ENCODE measurements at places on chromosomes 4 and X.

GRCh38 chr4:44221407-44221806, 227.2 kb downstream of the KCTD8 start:
- H3K4me1 ChIP-seq, result no peaks in the 10 kb centered on the region
- no peak for DNase-seq
- H3K4me3 ChIP-seq, result no peak overlapping the region
- H3K27ac ChIP-seq, result no peak overlapping the region
- no peaks in the 10 kb centered on the region for H3K36me3 ChIP-seq

- H3K4me3 ChIP-seq, result peak overlapping the region; percentile 1
- no peaks in the 10 kb centered on the region for H3K36me3 ChIP-seq
- H3K4me1 ChIP-seq, result peaks cover 44% of the 10 kb centered on the region
- H3K27me3 ChIP-seq, result no peaks in the 10 kb centered on the region
- peak overlapping the region; percentile 55 for H3K27ac ChIP-seq
- DNase-seq, result no peak
These were observed 6.2 kb upstream of the IQSEC2 start for GRCh38 chrX:53287493-53288138.

GRCh38 chrX:6021316-6022091, 207.2 kb downstream of the NLGN4X start:
- no peak for DNase-seq

GRCh38 chr4:98887145-98887544, 41.8 kb downstream of the EIF4E start:
- no peak overlapping the region for H3K27ac ChIP-seq
- H3K4me1 ChIP-seq, result peaks cover 13% of the 10 kb centered on the region
- no peak for DNase-seq

DNA sequence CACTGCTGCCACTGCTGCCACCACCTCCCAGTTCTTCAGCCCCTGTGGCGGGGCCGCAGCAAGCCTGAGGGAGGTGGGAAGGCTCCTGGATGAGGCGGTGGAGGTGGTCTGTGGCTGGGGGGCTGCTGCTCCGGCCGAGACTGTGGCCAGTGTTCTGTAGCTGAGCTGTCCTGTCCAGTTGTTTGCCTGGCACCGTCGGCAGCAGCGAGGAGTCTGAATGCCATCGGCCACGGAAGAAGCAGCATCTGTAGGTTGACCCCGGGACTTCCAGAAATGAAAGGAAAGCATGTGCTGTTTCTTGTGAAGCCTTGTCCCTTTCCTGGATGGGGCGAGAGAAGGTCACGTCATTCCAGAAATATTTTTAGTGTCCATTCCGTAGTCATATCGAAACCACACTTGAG, 3.3 kb downstream of the C4orf54 start:
- H3K4me1 ChIP-seq, result no peaks in the 10 kb centered on the region
- H3K4me3 ChIP-seq, result no peak overlapping the region
- DNase-seq, result no peak
- no peaks in the 10 kb centered on the region for H3K36me3 ChIP-seq
- H3K27me3 ChIP-seq, result no peaks in the 10 kb centered on the region

DNA sequence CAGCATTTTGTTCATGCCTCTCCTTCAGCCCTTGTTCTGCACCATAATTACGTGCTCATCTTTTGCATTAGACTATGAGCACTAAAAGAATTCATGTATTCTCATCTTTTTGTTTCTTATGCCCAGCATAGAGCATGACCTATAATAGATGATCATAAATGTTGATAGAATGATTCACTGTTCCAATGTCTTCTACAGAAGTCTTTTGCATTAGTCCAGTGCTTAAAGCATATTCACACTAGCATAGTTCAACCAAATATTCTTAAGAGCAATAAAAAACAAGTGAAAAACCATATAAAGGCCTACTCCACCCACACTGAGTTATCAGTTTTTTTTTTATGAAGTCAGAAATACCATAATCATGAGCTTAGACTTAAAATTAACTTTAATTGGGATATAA, 36.5 kb upstream of the SLC10A4 start:
- H3K4me3 ChIP-seq, result no peak overlapping the region
- no peaks in the 10 kb centered on the region for H3K36me3 ChIP-seq
- no peaks in the 10 kb centered on the region for H3K27me3 ChIP-seq

DNA sequence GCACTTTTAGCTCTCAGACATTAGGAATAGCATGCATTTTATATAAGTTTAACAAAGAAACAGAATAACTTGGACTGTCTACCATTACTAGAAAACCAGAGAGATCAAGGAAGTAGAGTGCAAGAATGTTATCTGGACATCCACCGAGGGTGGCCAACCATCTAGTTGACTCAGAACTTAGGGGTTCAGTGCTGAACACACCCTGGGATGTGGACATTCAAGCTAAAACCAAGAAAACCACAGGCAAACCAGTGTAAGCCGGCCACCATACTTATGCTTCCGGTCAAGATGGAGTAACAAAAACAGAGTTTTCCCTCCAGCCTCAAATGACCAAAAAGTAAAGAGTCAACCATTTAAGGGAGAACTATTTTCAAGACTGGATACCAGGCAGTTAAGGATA, 181.4 kb upstream of the MXRA5 start:
- no peaks in the 10 kb centered on the region for H3K36me3 ChIP-seq
- H3K4me3 ChIP-seq, result no peak overlapping the region
- no peak overlapping the region for H3K27ac ChIP-seq
- DNase-seq, result no peak

DNA sequence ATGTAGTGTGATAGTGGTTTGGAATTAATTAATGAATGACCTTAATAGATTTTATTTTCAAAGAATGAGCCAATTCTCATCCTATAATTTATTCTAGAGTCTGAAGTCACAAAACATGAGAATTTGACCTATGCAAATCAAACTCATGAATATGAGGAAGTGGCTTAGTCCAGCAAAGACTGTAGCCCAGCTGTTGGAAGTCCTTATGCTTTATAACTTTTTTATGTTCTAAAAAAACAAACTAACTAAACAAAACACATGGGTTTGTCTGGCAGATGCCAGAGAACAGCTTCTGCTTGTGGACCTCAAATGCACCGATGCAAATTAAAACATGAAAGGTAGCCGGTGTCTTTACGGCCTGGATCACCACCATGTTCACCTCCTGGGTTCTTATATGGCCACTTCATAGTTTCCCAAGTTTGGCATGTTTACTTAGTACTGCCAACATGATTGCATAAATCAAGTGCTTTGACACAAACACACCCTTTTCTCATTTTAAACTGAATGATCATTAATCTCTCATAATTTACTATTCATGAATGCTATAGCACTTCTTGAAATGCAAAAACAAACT, 277.4 kb downstream of the PAPSS1 start:
- no peaks in the 10 kb centered on the region for H3K27me3 ChIP-seq
- no peak overlapping the region for H3K27ac ChIP-seq
- no peak overlapping the region for H3K4me3 ChIP-seq
- no peak for DNase-seq
- no peaks in the 10 kb centered on the region for H3K4me1 ChIP-seq

GRCh38 chr4:153197301-153197700, 6.9 kb upstream of the TRIM2 start:
- H3K4me1 ChIP-seq, result no peaks in the 10 kb centered on the region
- H3K4me3 ChIP-seq, result no peak overlapping the region
- DNase-seq, result no peak
- H3K27me3 ChIP-seq, result no peaks in the 10 kb centered on the region
- H3K27ac ChIP-seq, result no peak overlapping the region
- H3K36me3 ChIP-seq, result no peaks in the 10 kb centered on the region

DNA sequence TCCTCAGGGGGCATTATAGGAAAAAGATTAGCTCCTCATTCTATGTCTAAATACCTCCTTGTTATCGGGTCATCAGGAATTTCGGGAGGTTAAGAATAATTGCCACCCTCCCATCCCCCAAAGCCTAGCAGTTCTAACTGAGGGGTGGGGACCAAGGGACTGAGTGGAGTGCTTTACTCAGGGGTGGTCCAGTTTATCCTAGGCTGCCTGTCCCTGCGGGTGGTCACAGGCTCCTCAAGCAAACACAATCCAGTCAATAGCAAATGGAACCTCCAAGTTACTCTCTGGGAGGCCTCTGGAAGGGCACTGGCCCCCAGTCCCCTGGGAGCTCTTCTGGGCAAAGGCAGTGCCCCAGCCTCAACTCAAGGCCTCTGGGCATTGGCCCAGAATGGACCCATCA, 6.7 kb downstream of the ELF4 start:
- no peak for DNase-seq
- no peaks in the 10 kb centered on the region for H3K27me3 ChIP-seq
- peaks cover 71% of the 10 kb centered on the region for H3K4me1 ChIP-seq
- H3K27ac ChIP-seq, result no peak overlapping the region
- no peaks in the 10 kb centered on the region for H3K36me3 ChIP-seq
- no peak overlapping the region for H3K4me3 ChIP-seq

- H3K27me3 ChIP-seq, result no peaks in the 10 kb centered on the region
- no peaks in the 10 kb centered on the region for H3K36me3 ChIP-seq
- peak overlapping the region; percentile 1 for H3K4me3 ChIP-seq
- H3K27ac ChIP-seq, result peak overlapping the region; percentile 43
- peaks cover 38% of the 10 kb centered on the region for H3K4me1 ChIP-seq
These were observed 253.2 kb downstream of the SPRY1 start for GRCh38 chr4:123649645-123650391.

DNA sequence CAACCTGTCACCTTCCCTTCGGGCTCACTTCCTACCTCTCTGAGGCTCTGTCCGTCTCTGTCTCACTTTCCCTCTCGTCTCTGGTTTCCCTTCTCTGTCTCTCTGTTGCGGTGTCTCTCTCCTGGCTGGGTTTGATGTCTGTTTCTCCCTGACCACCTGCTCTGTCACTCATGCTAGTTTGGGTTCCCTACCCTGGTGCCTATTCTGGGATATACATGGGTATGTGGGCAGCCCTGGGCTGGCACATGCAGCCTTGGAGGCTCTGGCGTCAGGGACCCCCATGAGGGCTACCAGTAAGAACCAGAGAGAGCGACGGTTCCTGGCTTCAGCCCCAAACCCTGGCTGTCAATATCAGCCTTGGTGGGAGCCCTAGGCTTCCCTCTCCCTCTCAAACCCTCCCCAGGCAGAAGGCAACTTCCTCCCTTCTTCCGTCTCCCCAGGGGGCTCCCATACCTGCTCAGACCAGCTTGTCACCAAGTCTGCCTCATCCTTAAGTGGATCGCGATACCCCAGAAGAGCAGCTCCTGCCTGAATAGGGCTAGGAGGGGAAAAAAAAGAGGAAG, 314 bp downstream of the DNASE1L1 start:
- DNase-seq, result no peak
- H3K4me1 ChIP-seq, result peaks cover 10% of the 10 kb centered on the region
- H3K36me3 ChIP-seq, result no peaks in the 10 kb centered on the region
- no peaks in the 10 kb centered on the region for H3K27me3 ChIP-seq
- H3K27ac ChIP-seq, result peak overlapping the region; percentile 57

GRCh38 chr4:92334716-92335350, 31.1 kb downstream of the GRID2 start:
- no peaks in the 10 kb centered on the region for H3K27me3 ChIP-seq
- H3K36me3 ChIP-seq, result no peaks in the 10 kb centered on the region
- H3K4me3 ChIP-seq, result no peak overlapping the region
- H3K4me1 ChIP-seq, result no peaks in the 10 kb centered on the region

- no peak for DNase-seq
- H3K36me3 ChIP-seq, result no peaks in the 10 kb centered on the region
- H3K27ac ChIP-seq, result no peak overlapping the region
- no peak overlapping the region for H3K4me3 ChIP-seq
These were observed 405.4 kb upstream of the CPEB2 start for GRCh38 chr4:14596904-14597303.

DNA sequence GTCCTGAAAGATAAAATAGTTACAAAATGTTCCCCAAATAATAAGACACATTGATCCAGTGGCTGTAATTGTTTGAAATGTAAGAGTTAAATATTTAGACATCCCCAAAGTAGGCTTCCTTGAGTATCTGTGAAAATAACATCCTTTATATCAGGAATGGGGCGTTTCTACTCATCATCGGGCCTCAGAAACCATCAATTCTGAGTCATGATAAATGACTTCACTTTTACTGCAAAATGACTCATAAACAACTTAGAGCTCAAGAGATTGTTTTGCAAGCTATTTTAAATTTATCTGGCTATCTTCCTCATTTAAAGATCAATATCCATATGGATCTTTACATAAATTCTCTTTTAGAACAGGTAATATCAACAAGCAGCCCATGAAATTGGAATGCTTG, 369.4 kb upstream of the CNKSR2 start:
- H3K4me1 ChIP-seq, result no peaks in the 10 kb centered on the region
- H3K27ac ChIP-seq, result no peak overlapping the region
- no peak overlapping the region for H3K4me3 ChIP-seq
- no peak for DNase-seq
- H3K27me3 ChIP-seq, result no peaks in the 10 kb centered on the region

GRCh38 chr4:15234116-15234855, 193.5 kb upstream of the C1QTNF7 start:
- H3K36me3 ChIP-seq, result no peaks in the 10 kb centered on the region
- DNase-seq, result no peak
- peak overlapping the region; percentile 70 for H3K27ac ChIP-seq
- H3K27me3 ChIP-seq, result no peaks in the 10 kb centered on the region
- H3K4me1 ChIP-seq, result peaks cover 51% of the 10 kb centered on the region

DNA sequence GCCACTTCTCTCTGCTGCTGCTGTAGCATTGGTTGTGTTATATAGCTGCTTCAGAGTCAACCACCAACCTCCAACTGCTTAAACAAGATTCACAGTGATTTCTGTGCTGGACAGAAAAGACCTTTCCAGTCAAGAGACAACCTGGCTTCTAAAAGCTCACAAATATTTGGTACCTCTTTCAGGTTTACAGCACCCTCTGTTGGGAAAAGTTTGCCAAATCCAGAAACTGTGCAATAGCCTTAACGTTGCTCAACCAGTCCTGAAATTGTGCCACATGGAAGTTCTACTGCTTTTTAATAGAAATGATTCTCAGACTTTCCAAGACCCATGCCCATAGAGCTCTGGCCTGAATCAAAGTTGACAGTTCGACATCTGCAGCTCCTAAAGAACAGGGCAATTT, 842.1 kb upstream of the HTR2C start:
- no peak overlapping the region for H3K4me3 ChIP-seq
- no peaks in the 10 kb centered on the region for H3K27me3 ChIP-seq
- no peak overlapping the region for H3K27ac ChIP-seq
- H3K36me3 ChIP-seq, result no peaks in the 10 kb centered on the region

- H3K4me1 ChIP-seq, result peaks cover 8% of the 10 kb centered on the region
- H3K36me3 ChIP-seq, result no peaks in the 10 kb centered on the region
- peak within 1 kb of the TSS; percentile 35 for H3K4me3 ChIP-seq
- no peak within 1 kb of the TSS for H3K27ac ChIP-seq
These were observed at the start of gene GABRB1 for GRCh38 chr4:47031011-47031678. TSS of gene GABRB1 (plus strand) at chr4:47031567.

GRCh38 chr4:143021384-143021783, 163.3 kb upstream of the USP38 start:
- H3K27ac ChIP-seq, result no peak overlapping the region
- no peaks in the 10 kb centered on the region for H3K36me3 ChIP-seq
- H3K27me3 ChIP-seq, result no peaks in the 10 kb centered on the region
- DNase-seq, result no peak

DNA sequence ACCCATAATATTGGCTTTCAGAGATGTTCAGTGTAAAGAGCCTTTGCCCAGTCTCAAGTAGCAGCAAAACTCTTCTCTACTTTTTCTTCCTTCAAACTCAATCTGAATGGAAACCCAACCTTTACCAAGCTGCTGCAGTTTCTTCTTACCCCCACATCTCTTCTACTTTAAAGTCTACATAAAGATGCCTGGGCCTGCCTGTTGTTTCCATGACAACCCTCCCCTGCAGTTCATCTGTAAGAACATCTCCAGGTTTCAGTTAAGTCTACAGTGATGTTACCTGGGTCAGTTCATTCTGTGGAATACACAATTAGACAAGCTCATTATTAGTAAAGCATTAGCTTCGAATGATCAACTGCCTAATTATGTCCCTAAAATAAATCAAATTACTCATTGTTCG, 81.4 kb downstream of the SPANXN3 start:
- no peak overlapping the region for H3K4me3 ChIP-seq
- no peaks in the 10 kb centered on the region for H3K36me3 ChIP-seq
- H3K27ac ChIP-seq, result no peak overlapping the region
- DNase-seq, result no peak
- no peaks in the 10 kb centered on the region for H3K27me3 ChIP-seq

Measured in vagina (tissue), 2 donors.